ENCODE measurements at places on chromosomes 13 and 19.

DNA sequence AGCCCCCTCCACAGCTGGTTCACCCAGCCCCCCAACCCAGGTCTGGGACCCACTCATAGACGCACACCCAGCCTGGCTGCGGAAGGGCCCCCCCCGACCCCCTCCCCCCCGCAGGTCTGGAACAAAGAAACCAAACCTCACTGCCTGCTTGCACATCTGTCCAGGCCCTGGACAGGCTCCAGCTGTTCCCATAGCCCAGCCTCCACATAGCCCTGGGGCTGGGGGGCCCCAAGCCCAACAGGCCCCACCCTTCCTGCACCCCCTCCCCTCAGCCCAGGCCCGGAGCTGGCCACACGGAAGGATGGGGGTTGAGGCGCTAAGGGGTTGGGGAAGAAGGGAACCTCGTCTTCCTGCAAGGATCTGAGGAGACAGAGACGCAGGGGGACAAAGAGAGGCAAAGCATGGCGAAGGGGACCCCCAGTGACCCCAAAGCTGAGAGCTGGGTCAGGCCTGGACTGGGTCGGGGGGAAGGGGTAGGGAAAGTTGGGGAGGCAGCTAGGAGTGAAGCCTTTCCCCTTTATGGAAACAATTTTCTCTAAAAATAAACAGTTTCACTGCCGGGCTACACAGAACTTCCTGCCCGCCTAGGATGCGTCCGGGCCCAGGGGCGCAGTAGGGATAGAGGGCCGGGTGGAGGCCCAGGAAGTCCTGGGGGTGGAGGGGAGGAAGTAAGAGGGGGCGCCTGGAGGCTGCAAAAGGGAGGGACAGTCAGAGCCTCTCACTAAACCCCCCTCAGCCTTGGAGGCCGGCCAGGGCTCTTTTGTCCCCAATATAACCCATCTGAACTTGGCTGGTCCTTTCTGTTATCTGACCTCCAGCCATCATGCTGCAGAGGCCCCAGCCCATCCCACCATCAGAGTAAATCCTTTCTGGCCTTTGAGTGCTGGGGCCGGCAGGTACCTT, 2.4 kb downstream of the KANK2 start:
- H3K27me3 ChIP-seq, result no peaks in the 10 kb centered on the region
- no peak overlapping the region for H3K4me3 ChIP-seq
- no peak for DNase-seq
- no peaks in the 10 kb centered on the region for H3K36me3 ChIP-seq
- peaks cover 12% of the 10 kb centered on the region for H3K4me1 ChIP-seq

DNA sequence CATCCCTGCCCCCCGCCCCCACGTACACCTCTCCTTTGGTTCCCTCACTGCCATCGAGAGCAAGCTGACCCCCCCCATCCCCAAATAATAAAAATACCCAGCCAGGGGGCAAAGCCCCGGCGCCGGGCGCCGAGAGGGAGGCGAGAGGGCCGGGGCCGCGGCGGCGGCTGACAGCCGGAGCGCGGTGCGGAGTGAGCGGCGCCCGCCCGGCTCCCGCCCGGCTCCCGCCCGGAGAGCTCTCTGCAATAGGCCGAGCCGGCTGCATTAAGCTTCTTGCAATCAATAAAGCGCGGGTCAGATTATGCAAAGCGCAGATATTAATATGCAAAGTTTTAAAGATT, 40.9 kb downstream of the DEDD2 start:
- H3K4me1 ChIP-seq, result peaks cover 17% of the 10 kb centered on the region
- DNase-seq, result no peak
- no peaks in the 10 kb centered on the region for H3K27me3 ChIP-seq

DNA sequence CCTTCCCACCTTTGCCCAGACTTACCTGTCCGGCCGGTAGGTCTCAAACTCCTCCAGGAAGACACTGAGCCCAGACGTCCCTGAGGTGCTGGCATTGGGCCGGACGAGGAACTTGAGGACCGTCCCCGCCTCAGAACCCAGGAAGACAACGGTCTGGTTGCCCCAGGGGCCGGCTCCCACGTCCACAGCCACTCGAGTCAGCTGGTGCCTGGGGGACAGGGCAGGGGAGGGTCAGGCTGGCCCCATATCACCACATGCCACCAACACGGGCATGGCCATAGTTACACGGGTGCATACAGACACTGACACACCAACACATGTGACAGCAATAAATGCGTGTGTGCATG, 8.4 kb upstream of the LRG1 start:
- H3K27ac ChIP-seq, result no peak overlapping the region
- no peak overlapping the region for H3K4me3 ChIP-seq
- H3K36me3 ChIP-seq, result no peaks in the 10 kb centered on the region
- H3K27me3 ChIP-seq, result no peaks in the 10 kb centered on the region
- no peaks in the 10 kb centered on the region for H3K4me1 ChIP-seq

- no peak overlapping the region for H3K27ac ChIP-seq
- no peak for DNase-seq
- no peaks in the 10 kb centered on the region for H3K4me1 ChIP-seq
- no peak overlapping the region for H3K4me3 ChIP-seq
- H3K36me3 ChIP-seq, result no peaks in the 10 kb centered on the region
These were observed 767.9 kb upstream of the SLITRK6 start for GRCh38 chr13:86567119-86567518.

- no peaks in the 10 kb centered on the region for H3K27me3 ChIP-seq
- H3K36me3 ChIP-seq, result no peaks in the 10 kb centered on the region
- DNase-seq, result no peak
- H3K4me3 ChIP-seq, result no peak overlapping the region
- H3K27ac ChIP-seq, result no peak overlapping the region
These were observed 44.5 kb upstream of the PCDH8 start for GRCh38 chr13:52892925-52893324.

GRCh38 chr13:44040818-44041100, 161.1 kb downstream of the LACC1 start:
- no peak overlapping the region for H3K4me3 ChIP-seq
- H3K4me1 ChIP-seq, result no peaks in the 10 kb centered on the region
- no peaks in the 10 kb centered on the region for H3K36me3 ChIP-seq
- H3K27ac ChIP-seq, result no peak overlapping the region
- no peak for DNase-seq
- no peaks in the 10 kb centered on the region for H3K27me3 ChIP-seq

- no peak overlapping the region for H3K4me3 ChIP-seq
- H3K4me1 ChIP-seq, result no peaks in the 10 kb centered on the region
- no peaks in the 10 kb centered on the region for H3K36me3 ChIP-seq
- H3K27me3 ChIP-seq, result no peaks in the 10 kb centered on the region
- no peak overlapping the region for H3K27ac ChIP-seq
These were observed 46.9 kb downstream of the C1QTNF9 start for GRCh38 chr13:24356270-24356669.

GRCh38 chr13:63643543-63643942, 2227.9 kb upstream of the PCDH20 start:
- no peaks in the 10 kb centered on the region for H3K36me3 ChIP-seq
- H3K4me1 ChIP-seq, result no peaks in the 10 kb centered on the region
- H3K27me3 ChIP-seq, result no peaks in the 10 kb centered on the region
- no peak for DNase-seq
- H3K27ac ChIP-seq, result no peak overlapping the region
- H3K4me3 ChIP-seq, result no peak overlapping the region

DNA sequence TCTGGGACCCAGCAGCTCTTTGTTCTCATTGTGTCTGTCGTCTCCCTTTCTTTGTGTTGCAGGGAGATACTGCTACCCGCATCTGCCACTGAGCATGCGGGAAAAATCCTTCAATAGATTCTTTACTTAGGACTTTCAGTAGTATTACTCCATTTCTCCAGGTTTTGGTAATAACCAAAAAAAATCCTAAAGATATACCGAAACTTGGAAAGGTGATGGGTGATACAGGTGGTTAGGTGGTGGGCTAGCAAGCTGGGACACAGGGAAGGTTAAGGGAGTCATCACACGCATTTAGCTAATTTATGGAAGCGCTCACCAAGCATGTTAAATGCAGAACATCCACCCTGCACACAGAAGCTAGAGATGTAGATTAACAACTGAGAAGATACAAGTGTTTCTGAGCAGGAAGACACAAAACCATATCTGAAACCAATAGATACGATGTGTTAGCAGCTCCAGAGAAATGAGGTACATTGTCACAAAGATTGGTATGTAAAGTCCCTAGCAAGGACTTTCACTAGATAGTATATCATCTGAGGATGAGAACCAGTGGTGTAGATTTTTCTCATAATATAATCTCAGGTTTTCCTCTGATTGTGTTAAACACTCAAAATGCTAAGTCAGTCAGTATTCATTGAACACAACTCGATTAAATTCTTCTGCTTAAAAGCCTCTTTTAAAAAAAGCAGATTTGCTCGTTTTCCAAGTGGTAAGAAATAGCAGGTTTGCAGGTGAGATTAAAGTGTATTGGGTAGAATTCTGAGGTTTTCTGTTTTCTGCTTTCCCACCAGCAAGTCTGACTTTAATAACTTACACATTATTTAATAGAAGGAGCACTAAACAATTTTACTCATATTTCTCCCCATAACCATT, 1.2 kb upstream of the SLAIN1 start:
- DNase-seq, result no peak
- H3K4me3 ChIP-seq, result peak overlapping the region; percentile 75
- no peaks in the 10 kb centered on the region for H3K36me3 ChIP-seq
- H3K27ac ChIP-seq, result peak overlapping the region; percentile 84
- peaks cover 15% of the 10 kb centered on the region for H3K4me1 ChIP-seq

DNA sequence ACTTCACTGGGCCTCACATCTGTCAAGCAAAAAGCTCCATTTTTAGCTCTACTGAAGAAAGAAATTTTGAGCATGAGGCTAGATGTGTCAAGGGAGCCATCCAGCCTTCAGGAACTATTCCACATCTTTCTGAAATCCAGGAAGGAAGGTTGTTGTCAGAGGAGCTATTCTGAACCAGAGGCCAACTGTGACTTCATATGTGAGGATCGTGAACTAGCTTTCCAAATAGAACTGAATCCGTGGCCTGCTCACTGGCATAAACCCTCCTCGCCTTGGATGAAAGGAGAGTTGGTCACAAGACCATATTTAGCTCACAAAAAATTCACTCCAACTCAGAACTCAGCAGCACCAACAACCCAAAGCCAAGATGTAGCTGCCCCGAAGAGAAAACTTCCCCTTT, 195.8 kb downstream of the FOXO1 start:
- no peaks in the 10 kb centered on the region for H3K36me3 ChIP-seq
- no peak overlapping the region for H3K27ac ChIP-seq
- DNase-seq, result no peak
- no peak overlapping the region for H3K4me3 ChIP-seq

DNA sequence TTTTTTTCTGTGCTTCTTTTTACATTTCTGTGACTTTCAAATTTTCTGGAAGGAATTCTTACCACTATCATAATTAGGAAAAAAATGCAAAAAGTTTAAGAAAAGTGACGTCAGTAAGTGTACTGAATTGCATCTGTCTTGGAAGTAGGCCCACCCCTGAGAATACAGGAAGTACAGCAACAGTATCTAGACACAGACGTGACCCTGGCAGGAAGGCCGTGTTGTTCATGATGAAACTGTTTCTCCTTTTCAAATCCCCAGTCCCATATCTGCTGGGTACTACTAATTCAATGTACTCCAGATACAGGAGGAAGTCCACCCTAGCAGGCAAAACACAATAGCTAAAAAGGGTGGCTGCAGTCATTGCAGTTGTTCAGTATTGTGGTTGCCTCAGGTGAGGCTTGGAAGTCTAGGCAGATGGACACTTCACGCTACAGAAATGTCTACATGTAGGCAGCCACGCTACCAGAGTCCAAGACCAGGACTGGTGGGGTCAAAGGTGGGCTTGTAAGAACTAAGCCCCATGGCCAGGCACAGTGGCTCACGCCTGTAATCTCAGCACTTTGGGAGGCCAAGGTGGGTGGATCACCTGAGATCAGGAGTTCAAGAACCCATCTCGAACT, 49.6 kb upstream of the MED4 start:
- no peaks in the 10 kb centered on the region for H3K36me3 ChIP-seq
- H3K27me3 ChIP-seq, result no peaks in the 10 kb centered on the region
- H3K4me1 ChIP-seq, result peaks cover 6% of the 10 kb centered on the region

GRCh38 chr19:16452325-16452724, 19.4 kb downstream of the EPS15L1 start:
- DNase-seq, result no peak
- no peak overlapping the region for H3K4me3 ChIP-seq
- H3K4me1 ChIP-seq, result peaks cover 3% of the 10 kb centered on the region

DNA sequence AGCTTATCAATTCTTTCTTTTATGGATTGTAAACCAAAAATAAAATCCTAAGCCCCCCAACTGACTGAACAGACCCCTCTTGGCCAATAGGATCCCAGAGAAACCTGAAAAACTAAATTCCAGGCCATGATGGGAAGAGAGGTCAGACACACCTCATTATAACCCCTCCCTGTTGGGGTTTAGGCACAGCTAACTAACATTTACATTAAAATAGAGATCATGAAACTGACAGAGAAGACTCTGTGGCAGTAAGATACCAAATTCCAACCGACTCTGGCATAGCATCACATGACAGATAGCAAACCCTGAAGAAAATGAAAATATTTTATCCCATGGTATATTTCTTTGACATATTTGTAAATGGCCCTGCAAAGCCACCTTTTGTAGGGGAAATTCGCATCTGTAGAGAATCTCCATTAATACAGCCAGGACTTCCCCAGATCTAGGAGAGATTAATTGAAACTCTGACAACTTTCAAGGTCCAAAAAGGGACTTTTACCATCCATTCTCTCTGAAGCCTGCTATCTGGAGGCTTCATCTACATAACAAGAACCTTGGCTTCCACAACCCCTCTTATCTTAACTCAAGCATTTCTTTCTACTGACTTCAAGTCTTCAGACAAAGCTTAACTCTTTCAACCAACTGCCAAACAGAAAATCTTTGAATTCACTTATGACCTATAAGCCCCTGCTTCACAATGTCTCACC, 27.1 kb upstream of the GAS6 start:
- DNase-seq, result no peak
- H3K27ac ChIP-seq, result no peak overlapping the region
- H3K4me3 ChIP-seq, result no peak overlapping the region
- H3K36me3 ChIP-seq, result no peaks in the 10 kb centered on the region

DNA sequence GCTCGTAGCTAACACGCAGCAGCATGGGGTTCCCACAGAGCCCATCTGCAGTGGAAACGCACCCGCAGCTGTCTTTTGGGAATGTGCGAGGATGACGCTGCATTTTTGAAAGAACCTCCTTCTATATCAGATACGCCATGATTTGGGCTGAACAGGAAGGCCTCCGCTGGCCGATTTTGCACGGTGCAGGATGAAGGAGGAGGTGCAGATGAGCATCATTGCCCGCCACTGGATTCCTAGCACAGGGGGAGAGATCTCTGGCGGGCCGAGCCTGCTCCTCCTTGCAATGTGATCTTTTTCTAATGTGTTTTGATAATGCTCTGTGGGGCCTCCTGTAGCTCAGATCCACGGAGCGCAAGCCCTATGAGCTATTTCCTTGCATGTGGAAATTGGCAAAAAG, 55.5 kb downstream of the EFNB2 start:
- DNase-seq, result no peak
- no peak overlapping the region for H3K4me3 ChIP-seq
- H3K27me3 ChIP-seq, result peaks cover 2% of the 10 kb centered on the region
- H3K36me3 ChIP-seq, result no peaks in the 10 kb centered on the region
- H3K4me1 ChIP-seq, result no peaks in the 10 kb centered on the region
- no peak overlapping the region for H3K27ac ChIP-seq

GRCh38 chr19:51729781-51730180, 6.0 kb upstream of the HAS1 start:
- no peak overlapping the region for H3K4me3 ChIP-seq
- no peak overlapping the region for H3K27ac ChIP-seq
- H3K27me3 ChIP-seq, result peaks cover 4% of the 10 kb centered on the region
- DNase-seq, result no peak
- no peaks in the 10 kb centered on the region for H3K36me3 ChIP-seq

GRCh38 chr13:113493315-113493951, 2.9 kb upstream of the DCUN1D2 start:
- no peak overlapping the region for H3K4me3 ChIP-seq
- DNase-seq, result no peak
- H3K27me3 ChIP-seq, result no peaks in the 10 kb centered on the region
- H3K36me3 ChIP-seq, result peaks cover 20% of the 10 kb centered on the region
- H3K27ac ChIP-seq, result no peak overlapping the region

GRCh38 chr19:49233163-49233562, 75.6 kb downstream of the TRPM4 start:
- no peaks in the 10 kb centered on the region for H3K27me3 ChIP-seq
